Pancreas (tissue), 10 donors: ENCODE measurements at places on chromosomes 2 and 18. TPM values are rescaled to one million over a fixed set of nuclear protein-coding genes. Genes with fewer than 3 reads are reported as not detected.

DNA sequence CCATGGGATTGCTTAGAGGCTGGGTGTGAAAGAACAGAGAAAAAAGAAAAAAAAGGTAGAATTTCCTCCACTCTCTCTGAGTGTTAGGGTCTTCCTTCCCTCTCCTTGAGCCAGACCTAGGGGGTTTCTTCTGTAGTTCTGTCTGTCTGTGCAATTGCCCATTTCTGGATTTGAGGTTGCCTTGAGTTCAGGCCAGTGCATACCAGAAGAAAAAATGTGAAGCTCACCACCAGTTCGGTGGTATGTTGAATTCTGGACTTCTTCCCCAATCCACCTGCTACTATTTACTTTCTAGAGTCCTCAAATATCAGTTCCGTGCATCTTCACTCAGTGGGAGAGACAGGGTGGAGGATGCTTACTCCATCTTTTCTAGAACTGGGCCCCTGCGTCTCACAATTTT, 15.3 kb upstream of the SELENOI start:
- no peak for DNase-seq

DNA sequence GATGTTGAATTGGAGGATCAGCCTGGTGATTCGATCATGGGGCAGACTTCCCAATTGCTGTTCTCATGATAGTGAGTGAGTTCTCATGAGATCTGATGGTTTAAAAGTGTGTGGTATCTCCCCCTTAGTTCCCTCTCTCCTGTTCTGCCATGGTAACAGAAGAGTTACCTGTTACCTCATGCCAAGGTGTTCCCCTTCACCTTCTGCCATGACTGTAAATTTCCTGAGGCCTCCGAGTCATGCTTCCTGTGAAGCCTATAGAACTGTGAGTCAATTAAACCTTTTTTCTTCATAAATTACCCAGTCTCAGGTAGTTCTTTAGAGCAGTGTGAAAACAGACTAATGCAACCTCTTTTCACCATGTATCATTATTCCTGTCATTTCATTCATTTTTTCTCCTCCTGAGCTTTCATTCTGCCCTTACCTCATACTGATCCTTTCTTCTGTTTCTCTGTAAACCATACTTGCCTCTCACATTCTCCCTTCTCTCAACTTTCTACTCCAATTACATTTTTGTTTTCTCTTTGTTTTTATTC, 22.0 kb downstream of the STARD6 start:
- no peak for DNase-seq

GRCh38 chr2:239953418-239954061, 71.6 kb downstream of the NDUFA10 start:
- peak; percentile 56 for DNase-seq

DNA sequence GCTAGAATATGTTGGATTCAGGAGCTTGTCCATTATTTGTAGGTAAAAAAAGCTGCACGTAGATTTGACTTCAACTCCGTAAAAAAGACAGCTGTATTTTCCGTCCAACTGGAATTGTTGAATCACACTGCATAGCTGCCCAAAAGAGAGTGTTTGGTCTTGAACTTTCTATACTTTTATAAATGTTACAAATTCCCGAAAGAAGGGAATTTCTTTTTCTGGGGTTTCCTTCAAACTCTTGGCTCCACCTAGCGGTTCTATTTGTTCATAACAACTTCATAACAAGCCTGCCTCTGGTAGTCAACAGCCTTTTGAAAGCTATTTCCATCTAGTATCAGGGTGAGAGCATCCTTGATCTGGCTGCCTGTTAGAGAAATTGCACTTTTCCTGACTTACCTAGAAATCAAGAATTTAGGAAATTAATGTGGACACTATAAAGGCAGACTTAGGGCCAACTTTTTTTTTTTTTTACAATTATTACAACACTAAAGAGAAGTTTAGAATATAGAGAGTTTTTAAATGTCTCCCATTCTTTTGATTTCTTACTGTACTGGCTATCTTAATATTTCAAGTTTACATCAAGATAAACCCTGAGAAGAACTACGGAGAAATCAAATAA, 48.1 kb downstream of the TMEM185B start:
- DNase-seq: no peak

DNA sequence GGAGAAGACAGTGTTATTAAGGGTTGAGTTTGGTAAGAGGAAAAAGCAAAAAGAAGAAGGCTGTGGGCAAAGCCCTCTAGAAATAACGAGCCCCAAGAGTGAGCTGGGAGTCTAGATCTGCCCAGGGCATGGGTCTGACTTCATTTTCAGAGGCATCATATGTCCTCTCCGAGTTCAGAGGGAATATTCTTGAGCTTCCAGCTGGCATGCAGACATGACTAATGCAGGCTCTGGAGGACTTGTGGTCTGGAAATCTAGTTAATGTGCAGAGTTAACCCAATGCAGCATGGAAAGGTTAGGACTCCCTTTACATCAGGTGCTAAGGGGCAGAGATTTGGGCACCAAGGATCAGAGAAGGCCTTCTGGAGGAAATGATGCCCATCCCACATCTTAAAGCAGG, 7.3 kb downstream of the ACMSD start:
- no peak for DNase-seq

- DNase-seq: no peak
These were observed 22.4 kb upstream of the KCNK3 start for GRCh38 chr2:26670171-26670570.

DNA sequence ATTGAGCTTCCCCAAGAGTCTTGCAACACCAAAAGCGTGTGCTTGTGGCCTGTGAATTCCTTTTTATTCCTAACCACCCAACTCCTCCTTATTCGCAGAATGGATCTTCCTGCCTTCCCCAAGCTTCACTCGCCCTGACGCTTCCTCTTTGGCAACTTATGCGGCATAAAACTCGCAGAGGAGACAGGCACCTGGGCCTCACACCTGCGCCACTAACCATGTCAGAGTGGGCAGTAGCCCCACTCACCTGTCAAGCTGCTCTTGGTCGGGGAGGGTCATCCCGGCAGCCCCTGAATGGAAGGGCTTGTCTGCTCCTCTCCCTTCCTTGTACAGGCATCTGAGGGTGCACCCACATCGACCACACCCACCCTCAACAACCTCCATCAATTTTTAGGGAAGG, 106.9 kb upstream of the GPC1 start:
- no peak for DNase-seq

- no peak for DNase-seq
These were observed 43.3 kb upstream of the SETBP1 start for GRCh38 chr18:44637210-44638033.

GRCh38 chr18:47413327-47413726, 161.9 kb upstream of the SKOR2 start:
- DNase-seq: peak; percentile 46

DNA sequence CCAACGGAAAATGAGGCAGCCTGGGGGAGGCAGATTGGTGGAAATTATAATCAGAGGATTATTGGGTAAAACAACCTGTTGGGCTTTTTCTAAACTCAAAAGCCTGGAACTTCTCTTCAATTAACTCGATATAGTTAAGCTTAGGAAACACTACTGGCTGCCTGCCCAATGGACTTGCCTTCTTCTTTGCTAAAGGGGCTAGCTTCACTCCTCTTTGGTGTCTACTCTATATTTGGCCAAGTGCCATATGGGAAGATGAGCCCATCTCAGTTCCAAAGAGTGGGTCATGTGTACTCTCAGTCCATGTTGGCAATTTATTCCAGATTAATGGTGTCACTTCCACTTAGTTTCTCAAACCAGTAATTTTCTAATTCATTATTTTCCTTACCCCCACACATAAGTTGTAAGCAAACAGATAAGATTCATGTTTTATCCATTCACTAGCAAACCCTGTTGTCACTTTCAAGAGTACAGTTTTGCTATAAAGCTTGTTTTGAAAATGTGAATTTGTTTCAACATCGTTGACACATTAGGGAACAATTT, 34.3 kb downstream of the DARS1 start:
- no peak for DNase-seq

- no peak for DNase-seq
These were observed 1155.8 kb upstream of the CHAC2 start for GRCh38 chr2:52611759-52612158.

DNA sequence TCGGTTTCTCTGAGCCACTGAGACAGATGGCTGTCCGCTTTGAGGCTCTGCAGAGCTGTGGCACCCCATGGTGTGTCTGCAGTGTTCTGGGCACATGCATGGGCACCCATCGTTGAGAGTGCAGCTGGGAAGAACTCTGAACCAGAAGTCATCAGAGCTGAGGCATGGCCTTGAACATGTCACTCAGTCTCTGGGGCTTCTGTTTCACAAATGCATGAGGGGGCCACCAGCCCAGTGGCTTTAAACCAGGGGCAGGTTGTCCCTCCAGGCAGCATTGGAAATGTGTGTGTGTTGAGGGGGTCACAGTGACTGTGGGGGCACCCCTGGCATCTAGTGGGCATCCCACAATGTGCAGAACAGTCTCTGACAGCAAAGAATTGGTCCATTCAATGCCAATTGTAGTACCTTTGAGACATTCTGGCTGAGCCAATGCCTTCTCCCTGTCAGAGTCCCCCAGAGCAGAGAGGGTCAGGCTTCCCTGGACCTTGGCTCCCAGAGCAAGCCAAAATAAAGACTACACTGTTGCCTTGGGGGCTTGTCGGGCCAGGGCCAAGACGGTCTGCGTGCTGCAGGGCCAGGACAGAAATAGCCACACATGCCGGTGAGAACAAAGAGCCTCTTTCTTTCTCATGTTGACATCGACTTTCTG, 9.3 kb upstream of the PSMD1 start:
- no peak for DNase-seq

- no peak for DNase-seq
These were observed 628 bp downstream of the PPP1R7 start for GRCh38 chr2:241150660-241151530.

DNA sequence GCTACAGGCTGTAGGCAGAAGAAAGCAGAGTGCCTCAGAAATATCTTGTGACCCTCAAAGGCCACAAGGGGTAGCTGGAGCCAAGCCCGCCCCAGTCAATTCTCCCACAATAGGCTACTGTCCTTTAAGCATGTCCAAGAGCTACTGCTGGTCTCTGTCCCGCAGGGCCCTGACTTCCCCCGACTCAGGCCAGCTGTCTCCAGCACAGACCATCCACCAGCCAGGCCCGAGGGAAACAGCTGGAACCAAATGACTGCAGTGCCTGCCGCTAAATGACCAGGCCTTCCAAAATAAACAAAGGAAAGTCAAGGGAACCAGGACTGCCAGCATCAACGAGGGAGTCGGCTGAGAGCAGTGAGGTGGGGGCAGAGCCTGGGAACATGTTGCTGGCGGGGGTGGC, 36.7 kb downstream of the MCFD2 start:
- DNase-seq: no peak

- DNase-seq: peak; percentile 74
These were observed 85.4 kb upstream of the ZCCHC2 start for GRCh38 chr18:62437235-62438017.

GRCh38 chr2:216445501-216445900, 33.2 kb downstream of the SMARCAL1 start:
- no peak for DNase-seq

DNA sequence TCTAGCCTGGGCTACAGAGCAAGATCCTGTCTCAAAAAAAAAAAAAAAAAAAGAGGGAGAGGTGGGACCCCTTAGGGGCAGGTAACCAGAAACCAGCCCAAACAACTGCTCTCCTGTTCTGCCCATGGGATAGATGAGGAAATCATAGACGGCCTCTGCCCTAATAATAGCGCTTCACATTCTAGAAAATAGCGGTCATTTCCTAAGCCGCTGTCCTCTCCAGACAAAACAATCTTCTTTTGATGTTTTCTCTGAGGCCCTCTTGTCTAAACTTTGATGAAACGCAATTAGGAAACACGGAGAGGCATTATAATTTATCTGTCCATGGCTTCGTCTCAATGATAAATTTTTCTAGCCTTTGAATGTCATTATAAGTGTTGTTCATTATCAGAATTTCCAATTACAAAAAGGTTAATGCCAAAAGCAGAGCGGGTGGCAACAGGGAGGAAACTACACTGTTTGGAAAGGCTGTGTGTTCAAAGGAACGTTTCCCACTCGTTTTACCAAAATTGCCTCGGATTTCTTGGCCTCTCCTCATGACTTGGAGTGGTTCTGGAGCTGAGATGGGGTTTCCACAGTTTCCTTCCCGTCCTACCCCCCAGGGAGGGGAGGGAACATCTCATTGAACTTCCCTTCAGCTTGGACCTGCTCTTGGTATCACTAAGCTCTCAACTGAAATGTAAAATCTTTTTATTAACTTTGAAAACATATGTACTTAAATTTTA, 151.6 kb upstream of the ZNF236 start:
- no peak for DNase-seq

DNA sequence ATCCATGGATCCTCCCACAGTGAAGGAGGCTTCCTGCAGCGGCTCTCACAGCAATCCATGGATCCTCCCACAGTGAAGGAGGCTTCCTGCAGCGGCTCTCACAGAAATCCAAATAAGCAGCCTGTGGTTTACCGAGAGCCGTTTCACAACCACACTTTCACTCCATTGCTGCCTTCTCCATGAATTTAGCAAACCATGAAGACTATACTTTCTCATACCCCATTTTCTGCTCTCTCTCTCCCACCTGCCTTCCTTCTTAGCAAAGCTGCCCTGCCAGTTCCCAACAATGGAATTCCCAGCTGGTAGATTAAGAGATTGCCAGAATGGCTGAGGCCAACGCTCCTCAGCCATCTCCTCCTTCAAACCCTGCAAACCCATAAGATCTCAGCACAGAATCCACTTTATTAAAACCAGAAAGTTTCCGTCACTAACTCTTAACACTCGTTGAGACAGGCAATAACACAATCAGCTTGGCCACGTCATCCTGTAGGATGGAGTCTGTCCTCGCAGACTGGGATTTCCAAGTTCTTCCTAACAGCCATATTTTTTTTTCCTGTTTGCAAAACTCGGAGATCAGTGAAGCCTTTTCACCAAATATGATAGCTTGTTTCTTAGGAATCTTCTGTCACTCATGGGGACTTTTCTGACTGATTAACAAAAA, 162.2 kb downstream of the PXDN start:
- DNase-seq: no peak

DNA sequence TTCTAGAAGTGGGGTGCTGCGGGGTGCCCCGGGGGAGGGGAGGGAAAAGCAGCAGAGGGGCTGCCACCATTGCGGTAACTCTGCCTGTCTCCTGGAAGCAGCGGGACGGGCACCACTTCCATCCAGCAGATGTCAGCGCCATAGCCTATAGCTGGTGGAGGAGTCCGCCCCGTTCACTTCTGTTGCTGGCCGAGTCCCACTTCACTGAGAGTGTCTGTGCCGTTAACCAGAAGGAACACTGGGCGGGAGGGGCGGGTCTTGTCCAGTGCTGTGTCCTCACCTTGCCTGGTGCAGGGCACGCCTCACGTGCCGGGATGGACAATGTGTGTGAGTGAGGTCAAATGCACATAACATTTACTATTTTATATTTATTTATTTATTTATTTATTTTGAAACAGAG, 19.3 kb upstream of the ODC1 start:
- DNase-seq: no peak

DNAJC5G gene
- polyA plus RNA-seq: 0.34 TPM

GULP1 gene
- 6.5 TPM for polyA plus RNA-seq

C1GALT1C1L gene
- 1.2 TPM for polyA plus RNA-seq

CHRND gene
- not detected for polyA plus RNA-seq

SNED1 gene
- polyA plus RNA-seq: 13.2 TPM

SIGLEC15 gene
- polyA plus RNA-seq: 0.34 TPM

VWA3B gene
- polyA plus RNA-seq: not detected

IL36G gene
- polyA plus RNA-seq: not detected

PLCL1 gene
- polyA plus RNA-seq: 0.38 TPM

CCDC74A gene
- 4.6 TPM for polyA plus RNA-seq

REG3A gene
- polyA plus RNA-seq: 167 TPM
